ENCODE measurements at places on chromosomes 16 and 17.

DNA sequence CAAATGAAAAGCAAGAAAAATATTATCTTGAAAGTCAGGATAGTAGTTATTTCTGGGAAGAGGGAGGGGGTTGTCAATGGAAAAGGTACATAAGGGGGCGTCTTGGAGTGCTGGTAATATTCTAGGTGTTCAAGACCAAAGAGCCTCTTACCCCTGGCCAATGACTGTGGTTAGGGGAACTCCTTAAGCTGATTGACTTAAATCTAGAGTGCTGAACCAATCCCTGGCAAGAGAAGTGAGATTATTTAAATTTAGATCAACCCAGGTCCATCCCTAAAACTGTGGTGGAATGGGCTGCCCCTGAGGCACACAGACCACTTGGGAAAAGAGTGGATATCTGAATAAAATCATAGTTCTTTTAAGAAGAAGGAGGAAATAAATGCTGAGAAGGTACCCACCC, 174.1 kb downstream of the COPRS start:
- no peak for DNase-seq

- DNase-seq = no peak
Measured at GRCh38 chr16:58384437-58385055, 7.7 kb upstream of the GINS3 start.

DNA sequence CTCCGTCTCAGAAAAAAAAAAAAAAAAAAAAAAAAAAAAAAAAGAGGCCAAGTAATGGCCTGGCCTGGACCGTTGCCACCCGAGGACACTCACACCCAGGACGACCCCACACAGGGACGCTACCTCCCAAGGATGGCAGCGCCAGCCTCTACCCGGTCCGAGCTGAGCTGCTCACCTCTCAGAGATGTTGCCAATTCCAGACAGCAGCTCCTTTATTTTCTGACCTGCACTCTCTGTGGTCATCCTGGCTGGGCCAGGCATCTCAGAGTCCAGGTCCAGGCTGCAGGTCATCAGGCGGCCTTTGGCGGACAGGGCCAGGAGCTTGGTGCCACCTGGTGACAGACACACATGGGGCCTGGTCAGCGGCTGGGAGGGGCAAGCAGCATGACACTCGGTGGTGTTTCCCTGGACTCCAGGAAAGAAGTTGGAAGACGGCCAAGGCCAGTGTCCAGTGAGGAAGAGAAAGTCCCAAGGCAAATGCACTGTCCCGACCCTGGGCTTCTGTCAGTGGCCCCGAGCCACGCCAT, 3.1 kb downstream of the FAAP100 start:
- no peak for DNase-seq

DNA sequence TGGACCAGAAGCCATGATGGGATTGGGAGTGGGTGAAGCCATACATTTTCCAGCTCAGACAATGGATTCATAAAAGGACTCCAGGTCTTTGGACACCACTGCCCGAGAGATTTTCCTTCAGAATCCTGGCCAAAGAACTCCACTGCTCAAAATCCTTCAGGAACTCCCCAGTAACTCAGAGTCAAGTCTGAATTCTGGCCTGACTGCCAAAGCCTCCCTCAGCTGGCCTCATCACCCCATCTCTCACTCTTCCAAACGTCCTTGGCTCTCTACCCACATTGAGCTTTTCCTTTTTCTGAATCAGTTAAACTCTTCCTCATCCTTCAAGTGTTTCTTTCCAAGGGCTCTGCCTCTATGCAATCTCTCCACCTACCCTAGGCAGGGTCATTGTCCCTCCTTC, 1.2 kb upstream of the SEPTIN1 start:
- no peak for DNase-seq

DNA sequence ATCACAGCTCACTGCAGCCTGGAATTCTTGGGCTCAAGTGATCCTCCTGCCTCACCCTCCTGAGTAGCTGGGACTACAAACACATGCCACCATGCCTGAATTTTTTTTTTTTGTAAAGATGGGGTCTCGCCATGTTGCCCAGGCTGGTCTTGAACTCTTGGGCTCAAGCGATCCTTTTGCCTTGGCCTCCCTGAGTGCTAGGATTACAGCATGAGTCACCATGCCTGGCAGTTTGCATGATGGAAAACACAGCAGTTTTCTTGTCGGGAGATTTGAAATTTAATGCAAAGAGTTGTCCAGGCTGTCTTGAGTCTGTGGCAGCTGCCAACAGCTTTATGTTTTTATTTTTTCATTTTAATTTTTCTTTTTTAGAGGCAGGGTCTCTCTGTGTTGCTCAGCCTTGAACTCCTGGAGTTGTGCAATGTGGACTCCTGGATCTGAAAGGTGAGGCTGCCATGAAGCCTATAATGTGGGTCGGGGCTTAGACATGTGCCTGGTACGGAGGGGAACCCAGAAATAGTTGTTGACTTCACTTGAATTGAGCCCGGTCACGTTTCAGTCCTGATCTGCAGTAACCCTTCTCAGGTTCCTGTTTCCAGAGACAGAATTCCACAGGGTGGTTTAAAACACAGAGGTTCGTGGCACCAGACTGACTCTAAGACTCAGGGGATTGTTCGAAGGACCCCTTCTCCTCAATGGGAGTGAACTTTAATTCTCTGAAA, 18.7 kb downstream of the CD300A start:
- no peak for DNase-seq

GRCh38 chr17:50055055-50055425, 870 bp upstream of the ITGA3 start:
- DNase-seq = no peak

GRCh38 chr17:46045639-46046038, 46.6 kb downstream of the STH start:
- DNase-seq = no peak
